Iris pigment epithelial cell (primary cell): ENCODE measurements at places on chromosomes 4 and X.
A peak's percentile ranks its signal among the peaks of the same experiment; 100 is the strongest.

DNA sequence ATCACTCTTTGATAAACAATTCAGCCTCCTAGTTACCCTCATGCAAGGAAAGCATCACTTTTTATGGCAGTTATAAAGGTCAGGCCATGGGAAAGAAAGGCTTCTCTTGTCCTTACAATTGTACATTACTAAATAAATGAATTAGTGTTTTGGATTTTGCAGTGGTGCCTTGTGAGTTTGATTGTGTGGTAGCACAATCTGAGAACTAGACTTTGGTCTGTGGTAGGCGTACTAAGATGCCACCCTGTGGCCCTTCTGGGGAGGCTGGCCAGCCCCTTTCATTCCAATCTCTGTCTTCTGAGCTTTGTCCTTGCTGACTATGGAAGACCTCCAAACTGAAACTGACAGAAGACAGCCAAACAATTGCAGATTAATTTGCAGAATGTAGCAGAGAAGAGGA lies 14.6 kb upstream of the HNRNPD start:
- no peak for DNase-seq

DNA sequence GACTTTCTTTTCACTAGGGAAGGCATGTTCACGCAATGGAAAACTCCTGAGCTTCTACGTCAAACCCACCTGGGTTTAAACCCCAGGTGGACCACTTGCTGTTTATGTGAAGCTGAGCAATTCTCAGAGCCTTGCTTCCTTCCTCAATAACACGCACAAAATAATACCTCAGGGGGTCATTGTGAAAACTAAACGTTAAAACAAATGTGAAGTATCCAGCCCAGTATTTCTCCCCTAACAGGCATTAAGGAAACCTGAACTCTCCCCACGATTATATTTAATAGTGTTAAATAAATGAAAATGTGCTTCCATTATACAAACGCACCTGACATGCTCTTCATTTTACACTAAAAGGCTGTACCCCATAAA lies 117.5 kb downstream of the AFAP1 start:
- DNase-seq: no peak

- DNase-seq: no peak
These were observed 150.7 kb upstream of the SLC7A11 start for GRCh38 chr4:138392751-138393308.

GRCh38 chrX:101685923-101686322 lies 26.3 kb upstream of the ARMCX2 start:
- DNase-seq: no peak

DNA sequence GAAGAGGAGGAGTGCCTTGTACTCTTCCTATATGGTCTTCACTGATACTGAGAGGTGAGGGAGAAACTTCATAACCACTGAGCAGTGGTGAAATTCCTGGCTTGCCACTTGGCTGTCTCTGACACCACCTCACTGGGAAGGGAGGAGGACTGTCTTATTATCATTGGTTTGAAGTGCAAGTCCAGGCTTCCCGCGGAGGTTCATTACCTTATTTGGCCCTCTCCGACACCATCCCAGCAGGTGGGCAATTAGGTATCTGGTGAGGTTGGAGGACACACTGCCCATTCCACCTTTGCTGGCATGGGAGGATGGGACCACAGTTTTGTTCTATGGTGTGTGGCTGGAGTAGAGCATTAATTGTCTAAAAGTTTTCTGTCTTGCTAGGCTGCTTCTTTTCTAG lies 206.1 kb downstream of the LHFPL1 start:
- DNase-seq: no peak

- no peak for DNase-seq
These were observed 10.9 kb upstream of the CPLX1 start for GRCh38 chr4:836750-837301.

DNA sequence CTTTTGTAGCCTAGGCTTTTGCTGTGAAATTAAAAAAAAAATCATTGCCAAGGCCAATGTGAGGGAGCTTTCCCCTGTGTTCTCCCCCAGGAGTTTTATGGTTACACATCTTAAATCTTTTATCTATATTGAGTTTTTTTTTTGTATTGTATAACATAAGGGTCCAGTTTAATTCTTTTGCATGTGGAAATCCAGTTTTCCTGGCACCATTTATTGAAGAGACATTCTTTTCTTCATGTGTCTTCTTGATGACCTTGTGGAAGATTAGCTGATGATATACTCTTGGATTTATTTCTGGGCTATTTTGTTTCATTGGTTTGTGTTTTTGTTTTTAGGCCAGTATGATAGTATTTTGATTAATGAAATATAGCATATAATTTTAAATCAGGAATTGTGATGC lies 225.0 kb downstream of the ADAM29 start:
- no peak for DNase-seq

GRCh38 chr4:140744421-140744820 lies 11.8 kb downstream of the TBC1D9 start:
- no peak for DNase-seq

DNA sequence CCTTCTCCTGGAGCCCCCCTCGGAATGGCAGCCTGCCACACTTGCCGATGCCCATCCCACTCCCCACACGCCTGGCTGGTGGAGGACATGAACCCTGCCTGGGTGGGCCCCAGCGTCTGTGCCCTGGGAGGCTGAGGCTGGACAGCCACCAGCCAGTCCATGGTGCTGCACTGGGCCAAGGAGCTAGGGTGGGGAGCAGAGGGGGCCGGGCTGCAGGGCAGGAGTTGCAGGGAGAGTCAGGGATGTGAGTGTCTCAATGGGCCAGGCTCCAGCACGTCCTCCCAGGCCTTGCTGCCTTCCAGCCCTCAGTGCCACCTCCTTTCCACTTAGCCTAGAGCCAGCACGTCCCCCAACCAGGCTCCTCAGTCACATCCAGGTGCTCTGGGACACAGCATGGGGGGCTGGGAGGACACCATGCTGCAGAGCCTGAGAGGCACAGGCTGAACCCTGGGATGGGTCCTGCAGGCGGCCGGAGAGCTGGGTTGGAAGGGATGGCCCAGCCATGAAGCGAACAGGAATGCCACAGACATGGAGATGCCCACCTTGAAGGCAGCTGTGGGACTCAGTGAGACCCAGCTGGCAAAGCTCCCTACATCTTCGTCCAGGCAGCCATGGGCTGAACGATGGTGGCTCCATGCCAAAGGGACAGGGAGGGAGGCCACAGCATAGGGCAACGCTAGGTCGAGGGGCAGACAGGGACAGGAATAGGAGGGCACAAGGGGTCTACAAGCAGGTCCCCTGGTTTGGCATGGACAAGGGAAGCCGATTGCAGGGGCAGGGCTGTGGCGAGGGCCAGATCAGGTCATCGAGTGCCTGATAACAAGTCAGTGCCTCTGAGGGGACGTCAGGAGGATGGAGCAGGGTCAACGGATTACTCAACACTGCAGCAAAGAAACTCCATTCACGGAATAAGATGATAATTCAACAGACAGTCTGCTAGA lies 30.1 kb upstream of the MXD4 start:
- DNase-seq: no peak

DNA sequence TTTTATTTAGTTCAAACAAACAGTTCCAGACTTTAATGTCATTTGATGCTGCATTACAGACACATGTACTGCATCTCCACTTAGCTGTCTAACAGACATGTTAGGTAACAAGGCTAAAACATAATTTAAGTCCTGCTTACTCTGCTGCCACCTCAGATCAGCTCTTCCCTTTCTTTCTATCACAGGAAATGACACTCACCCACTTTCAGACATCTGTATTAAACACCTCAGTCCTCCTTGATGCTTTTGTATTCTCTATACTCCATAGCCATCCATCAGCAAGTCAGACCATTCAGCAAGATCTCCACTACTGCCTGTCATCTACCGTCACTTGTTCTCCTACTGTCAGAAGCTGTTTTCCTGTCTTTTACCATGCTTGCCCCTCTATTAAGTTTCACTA lies 405.4 kb downstream of the IL15 start:
- DNase-seq: no peak

DNA sequence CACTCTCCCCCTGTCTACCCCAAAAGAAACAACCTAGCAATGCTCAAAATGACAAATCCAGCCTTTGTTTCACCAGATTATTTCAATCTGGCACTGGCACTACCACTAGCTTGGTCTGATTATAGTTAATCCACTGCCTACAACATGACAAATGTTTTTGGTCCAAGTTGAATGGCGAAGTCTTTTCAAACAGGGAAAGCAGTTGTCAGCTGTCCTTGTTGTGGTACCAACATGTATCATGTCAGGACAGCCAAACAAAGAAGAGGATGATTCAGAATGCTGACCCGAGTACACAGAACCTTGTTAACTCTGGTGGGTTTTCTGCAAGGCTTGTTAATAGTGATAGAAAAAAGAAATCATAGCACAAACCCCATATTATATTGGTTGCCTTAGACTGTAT lies 160.8 kb upstream of the ANK2 start:
- no peak for DNase-seq

- no peak for DNase-seq
These were observed 14.2 kb upstream of the PABPC4L start for GRCh38 chr4:134215620-134216344.

DNA sequence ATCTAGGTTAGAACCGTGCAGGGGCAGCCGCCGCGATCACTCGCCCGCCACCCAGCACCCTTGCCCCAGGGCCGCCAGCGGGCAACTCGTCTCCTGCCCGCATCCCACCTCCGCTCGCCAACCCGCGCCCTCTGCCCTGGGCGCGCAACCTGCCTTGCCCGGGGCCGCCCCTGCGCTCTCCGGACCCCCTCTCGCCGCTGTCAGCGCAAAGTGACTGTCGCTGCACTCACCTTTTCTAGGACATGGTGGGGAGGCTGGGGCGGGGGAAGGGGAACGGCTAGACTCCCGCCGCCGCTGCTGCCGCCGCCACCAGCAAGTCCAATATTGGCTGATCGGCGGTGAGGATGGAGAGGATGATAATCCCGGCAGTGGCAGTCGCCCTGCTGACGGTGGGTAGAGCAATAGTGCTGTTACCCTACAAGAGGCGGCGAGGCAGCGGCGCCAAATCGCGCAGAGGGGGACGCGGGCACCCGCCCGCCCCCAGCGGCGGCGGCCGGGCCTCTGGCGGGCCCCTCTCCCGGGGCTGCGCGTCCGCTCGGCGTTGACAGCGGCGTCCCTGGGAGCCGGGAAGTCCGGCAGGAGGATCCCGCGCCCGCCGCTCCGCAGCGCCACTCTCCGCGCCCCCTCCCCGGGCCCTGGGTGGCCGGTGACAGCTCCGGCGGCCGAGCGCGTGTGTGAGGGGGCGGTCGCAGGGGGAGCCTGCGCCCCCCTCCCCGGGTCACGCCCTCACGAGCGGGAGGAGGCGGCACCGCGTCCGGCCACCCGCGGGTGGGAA lies 2.3 kb upstream of the NR3C2 start:
- DNase-seq: peak; percentile 5

- no peak for DNase-seq
These were observed 140.5 kb downstream of the LRBA start for GRCh38 chr4:150874338-150875226.

- DNase-seq: no peak
These were observed 1058.3 kb upstream of the SLIT2 start for GRCh38 chr4:19193274-19193981.

DNA sequence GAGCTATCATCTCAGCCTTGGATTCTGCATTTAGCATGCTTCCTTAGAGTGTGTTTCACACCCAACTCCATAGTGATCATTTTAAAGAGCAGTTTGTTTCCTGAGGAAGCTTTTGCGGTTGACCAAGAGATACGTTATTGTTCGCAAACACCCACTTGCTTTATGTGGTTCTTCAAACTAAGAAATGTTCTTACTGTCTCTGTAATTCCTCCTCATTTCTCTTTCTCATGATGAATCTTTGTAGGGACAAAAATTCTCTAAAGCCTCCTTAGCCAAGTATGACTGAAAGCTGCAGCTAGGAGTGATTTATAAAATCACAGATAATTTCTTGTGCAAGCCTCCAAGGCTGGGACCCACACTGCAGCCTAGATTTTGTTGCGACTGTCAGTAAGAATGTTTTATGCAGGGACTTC lies 10.0 kb downstream of the TNIP3 start:
- DNase-seq: no peak

GRCh38 chr4:181962321-181962720 lies 280.9 kb upstream of the TENM3 start:
- no peak for DNase-seq

DNA sequence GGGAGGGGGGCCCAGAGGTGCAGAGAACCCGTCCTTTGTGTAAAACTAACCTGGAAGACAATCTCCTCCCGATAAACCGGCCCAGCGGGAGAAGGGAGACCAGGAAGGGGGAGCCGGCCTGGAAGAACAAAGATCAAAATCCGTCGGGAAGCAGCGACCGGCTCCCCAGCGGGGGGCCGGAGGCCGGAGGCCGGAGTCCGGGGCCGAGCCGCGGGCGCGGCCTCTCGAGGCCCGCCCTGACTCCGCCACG lies 552 bp downstream of the ZDHHC9 start:
- no peak for DNase-seq

GRCh38 chr4:169952236-169953002 lies 73.8 kb downstream of the MFAP3L start:
- no peak for DNase-seq

DNA sequence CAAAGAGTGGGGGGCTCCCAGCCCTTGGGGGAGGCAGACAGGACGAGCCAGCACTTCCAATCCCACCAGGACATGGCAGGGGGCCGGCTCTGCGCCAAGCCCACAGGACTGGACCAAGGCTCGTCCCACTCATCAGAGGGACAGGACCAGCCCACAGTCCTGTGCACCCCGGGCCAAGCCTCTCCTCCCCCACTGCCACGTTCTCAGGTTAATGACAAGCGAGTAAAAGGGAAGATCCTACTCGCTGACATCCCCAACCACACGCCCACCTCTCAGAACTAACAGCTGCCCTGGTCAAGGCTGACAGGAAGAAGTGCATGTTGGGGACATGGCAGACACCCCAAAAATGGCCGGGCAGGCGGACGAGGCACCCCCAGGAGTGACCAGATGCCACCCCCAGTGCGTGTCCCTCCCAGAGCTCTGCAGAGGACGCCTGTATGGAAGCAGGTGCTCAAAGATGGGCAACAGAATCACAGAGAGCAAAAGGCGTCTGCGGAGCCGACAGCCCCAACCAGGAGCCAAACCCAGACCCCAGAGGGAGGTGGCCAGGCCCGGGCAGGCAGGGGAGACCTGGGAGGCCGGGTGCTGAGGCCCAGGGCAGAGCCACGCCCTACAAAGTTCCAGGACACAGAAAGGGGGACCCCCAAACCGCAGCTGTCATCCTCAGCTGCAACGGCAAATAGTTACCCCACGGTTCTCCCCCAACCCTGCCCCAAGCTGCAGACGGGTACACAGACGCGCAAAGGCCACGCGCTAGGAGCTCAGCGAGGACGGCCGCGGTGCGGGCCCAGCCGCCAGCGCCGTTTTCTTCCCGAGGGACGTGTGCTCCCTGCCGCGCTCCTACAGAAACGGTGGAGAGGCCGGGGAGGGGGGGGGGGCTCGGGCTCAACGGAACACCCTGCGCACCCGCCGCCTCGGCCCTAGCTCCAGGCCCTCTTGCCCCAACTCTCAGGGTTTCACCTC lies 1.7 kb downstream of the CTBP1 start:
- no peak for DNase-seq

- no peak for DNase-seq
These were observed 30.8 kb upstream of the AFAP1 start for GRCh38 chr4:7970361-7970946.

GRCh38 chr4:10746371-10747171 lies 62.0 kb upstream of the CLNK start:
- DNase-seq: no peak

DNA sequence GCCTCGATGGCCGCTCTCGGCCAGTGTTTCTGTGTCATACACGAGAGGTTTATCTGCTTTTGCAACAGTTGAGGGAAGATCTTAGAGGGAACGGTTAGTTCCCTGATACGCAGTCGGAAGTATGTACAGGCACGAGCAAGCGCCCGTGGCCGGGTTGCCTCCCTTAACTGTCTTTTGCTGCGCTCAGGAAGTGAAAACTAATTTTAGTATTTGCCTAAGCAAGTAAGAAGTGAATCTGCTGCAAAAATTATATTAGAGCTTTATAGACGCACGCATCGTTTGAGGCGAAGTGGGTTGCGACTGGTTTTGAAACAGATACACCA lies 695 bp downstream of the MTM1 start:
- DNase-seq: peak; percentile 56

GRCh38 chr4:92872604-92873003 lies 568.8 kb downstream of the GRID2 start:
- DNase-seq: no peak
